AG04449 (cell line): ENCODE measurements at places on chromosomes 16 and 17.

DNA sequence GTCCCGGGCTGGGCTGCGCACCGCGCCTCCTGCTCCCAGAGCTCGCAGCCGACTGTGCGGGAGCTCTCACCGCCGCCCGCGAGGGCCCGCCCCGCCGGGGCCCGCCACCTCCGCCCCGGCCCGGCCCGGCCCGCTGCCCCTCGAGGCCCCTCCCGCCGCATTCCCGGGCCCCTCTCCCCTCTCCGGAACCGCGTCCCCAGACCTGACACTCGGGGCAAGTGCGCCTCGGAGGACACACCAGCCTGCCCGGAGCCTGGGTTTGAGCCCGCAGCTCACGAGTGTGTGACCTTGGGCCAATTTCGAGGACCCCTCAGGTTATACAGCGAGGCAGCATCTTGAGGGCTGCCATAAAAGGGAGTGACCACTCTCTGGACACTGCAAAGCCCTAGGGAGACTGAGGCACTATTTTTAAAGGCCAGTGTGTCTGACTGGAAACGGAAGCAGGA, 2.0 kb upstream of the GRIN2C start:
- DNase-seq, result no peak

DNA sequence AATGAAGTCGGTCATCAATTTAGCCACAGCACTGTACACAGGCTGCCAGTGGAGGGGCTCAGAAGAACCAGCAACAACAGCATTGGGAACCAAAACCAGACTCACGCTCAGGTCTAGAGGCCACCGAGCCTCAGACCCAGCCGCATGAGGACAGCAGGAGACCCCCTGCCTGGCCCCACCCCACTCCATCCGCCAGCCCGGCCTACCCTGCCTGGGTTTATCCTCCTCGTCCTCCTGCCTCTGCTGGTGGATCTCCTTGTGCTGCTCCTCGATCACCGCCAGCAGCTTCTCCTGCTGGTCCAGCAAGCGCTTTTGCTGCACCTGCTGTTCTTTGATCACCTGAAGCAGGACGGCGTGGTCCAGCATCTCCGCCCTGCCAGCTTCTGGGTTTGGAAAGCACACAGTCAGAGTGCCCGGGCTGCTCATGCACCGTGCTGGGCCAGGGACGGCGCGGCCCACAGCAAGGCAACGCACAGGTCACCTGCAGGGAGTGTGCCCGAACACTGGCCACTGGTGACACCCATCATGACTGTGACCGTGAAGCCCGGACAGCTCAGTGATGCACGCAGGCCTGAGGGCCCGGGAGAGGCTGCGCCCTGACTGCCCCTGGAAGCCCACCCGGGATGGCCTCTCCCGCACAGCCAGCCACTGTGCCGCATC, 7.7 kb downstream of the NDUFAF8 start:
- no peak for DNase-seq

DNA sequence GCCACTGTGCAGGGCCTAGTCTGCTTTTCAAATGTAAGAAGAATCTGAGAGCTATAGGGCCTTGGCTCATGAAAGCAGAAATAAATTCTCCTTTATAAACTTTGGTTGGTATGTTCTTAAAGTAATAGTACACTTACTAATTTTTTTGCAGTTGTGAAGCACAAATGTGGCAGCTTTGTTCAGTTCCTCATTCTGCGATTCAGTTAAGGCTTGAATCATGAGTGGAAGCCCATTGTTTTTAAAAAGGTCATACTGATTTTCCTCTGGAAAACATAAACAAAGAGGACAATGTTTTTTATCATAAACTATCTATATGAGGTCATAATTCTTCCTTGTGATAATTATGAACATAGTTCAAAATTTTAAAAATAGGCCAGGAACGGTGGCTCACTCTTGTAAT, 23.6 kb upstream of the DYNC1LI2 start:
- DNase-seq, result no peak

DNA sequence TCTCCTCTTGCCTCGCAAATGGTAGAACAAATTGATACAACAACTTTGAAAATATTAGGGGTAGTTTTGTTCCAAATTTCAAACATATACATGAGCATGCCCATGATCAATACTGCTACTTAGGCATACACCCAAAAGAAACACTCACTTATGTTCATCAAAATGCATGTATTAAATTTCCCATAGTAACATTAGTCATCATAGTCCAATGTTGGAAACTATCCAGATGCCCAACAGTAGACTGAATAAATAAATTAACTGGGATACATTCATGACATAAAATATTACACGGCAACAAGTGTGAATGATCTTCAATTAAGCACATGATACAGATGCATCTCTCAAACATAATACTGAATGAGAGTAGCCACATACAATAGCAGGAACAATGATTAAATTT, 391.6 kb downstream of the CDH11 start:
- DNase-seq, result no peak

- peak; percentile 58 for DNase-seq
Measured at GRCh38 chr17:48505788-48506187, 25.0 kb downstream of the HOXB1 start.

- DNase-seq, result no peak
Measured at GRCh38 chr16:85137323-85138072, 25.2 kb upstream of the CIBAR2 start.

GRCh38 chr16:88665148-88665547, 2.3 kb upstream of the MVD start:
- DNase-seq, result no peak

DNA sequence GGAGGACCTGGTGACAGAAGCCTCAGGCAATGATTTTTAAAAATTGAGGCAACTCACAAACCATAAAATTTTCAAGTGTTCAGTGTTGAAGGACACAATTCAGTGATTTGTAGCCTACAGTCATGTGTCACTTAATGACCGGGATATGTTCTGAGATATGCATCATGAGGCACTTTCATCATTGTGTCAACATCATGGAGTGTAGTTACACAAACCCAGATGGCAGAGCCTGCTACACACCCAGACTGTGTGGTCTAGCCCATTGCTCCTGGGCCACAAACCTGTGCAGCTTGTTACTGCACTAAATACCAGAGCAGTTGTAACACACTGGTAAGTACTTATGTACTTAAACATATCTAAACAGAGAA, 1.6 kb downstream of the PRSS41 start:
- no peak for DNase-seq

- DNase-seq, result no peak
Measured at GRCh38 chr16:9523994-9524393, 432.6 kb downstream of the HAPSTR1 start.

- no peak for DNase-seq
Measured at GRCh38 chr17:70225276-70225675, 55.9 kb downstream of the KCNJ2 start.

- DNase-seq, result no peak
Measured at GRCh38 chr17:57976594-57976993, 11.5 kb downstream of the VEZF1 start.

GRCh38 chr16:47928008-47928407, 227.8 kb downstream of the ABCC12 start:
- DNase-seq, result no peak

DNA sequence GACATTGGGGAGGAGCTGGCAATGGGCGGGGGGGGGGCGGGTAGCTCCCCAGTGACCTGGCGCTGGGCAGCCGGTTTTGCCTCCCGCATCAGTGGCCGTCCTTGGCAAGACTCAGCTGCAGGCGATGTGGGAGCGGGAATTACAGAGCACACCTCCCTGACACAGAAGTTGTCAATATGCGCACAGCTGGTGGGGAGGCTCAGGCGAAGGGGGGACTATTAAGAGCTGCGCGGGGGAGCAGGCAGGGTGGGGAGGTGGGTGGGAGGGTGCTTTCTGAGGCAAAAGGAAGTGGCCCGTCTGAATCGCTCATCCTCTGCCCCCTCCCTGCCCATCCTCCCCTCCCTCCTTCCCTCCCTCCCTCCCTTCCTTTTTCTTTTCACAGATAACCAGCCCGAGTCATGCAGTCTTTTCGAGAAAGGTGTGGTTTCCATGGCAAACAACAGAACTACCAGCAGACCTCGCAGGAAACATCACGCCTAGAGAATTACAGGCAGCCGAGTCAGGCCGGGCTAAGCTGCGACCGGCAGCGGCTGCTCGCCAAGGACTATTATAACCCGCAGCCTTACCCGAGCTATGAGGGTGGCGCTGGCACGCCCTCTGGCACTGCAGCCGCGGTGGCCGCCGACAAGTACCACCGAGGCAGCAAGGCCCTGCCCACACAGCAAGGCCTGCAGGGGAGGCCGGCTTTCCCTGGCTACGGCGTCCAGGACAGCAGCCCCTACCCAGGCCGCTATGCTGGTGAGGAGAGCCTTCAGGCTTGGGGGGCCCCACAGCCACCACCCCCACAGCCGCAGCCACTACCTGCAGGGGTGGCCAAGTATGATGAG, 44.0 kb downstream of the SREBF1 start:
- peak; percentile 33 for DNase-seq

GRCh38 chr16:70341600-70341999, 5.1 kb upstream of the DDX19A start:
- DNase-seq, result no peak

- DNase-seq, result no peak
Measured at GRCh38 chr16:50859628-50860360, 117.9 kb downstream of the CYLD start.

DNA sequence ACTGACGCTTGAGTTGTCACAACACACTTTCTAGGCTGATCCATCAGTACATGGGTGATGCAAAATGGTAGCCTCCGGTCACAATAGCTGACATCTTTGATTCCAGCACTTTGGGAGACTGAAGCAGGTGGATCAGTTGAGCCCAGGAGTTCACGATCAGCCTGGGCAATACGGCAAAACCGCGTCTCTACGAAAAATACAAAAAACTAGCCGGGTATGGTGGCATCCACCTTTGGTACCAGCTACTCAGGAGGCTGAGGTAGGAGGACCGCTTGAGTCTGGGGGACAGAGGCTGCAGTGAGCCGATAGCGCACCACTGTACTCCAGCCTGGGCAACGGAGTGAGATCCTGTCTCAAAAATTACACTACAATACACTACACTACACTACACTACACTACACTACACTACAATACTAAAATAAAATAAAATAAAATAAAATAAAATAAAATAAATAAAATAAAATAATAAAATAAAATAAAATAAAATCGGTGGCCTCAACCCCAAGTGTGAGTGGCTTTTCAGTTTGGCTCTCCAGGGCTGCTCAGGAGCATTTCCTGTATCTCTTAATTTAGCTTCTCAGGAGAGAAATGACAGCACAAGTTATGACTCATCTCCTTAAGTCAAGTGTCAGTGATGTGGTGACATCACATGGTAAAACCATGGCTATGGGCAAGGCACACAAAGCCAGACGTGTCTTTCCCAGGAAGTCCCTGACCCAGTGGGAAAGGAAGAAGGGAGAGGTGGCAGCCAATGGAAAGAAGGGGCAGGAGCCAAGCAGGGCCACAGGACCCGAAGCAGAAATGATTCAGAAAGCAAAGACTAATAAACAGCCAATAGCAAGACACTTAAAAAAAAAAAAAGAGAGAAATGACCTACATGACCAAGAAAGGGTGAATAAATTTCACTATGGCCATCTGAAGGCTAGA, 75.3 kb upstream of the TBC1D3K start:
- DNase-seq, result peak; percentile 31

DNA sequence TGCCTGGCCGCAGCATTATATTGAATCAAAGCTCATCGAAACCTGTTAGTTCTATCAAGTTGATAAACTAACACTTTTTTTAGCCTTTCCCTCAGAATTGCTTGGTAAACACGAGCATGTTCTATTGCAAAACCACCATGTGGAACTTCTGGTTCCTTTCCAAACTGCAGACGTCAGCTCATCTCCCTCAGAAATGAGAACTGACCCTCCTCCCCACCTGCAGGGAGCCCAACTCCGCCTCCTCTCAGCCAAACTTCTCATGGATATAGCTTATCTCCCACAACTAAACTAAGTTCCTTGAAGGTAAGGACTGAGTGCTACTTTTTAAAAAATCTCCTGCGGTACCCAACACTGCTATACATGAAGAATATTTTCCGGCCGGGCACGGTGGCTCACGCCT, 6.7 kb downstream of the SHMT1 start:
- no peak for DNase-seq

DNA sequence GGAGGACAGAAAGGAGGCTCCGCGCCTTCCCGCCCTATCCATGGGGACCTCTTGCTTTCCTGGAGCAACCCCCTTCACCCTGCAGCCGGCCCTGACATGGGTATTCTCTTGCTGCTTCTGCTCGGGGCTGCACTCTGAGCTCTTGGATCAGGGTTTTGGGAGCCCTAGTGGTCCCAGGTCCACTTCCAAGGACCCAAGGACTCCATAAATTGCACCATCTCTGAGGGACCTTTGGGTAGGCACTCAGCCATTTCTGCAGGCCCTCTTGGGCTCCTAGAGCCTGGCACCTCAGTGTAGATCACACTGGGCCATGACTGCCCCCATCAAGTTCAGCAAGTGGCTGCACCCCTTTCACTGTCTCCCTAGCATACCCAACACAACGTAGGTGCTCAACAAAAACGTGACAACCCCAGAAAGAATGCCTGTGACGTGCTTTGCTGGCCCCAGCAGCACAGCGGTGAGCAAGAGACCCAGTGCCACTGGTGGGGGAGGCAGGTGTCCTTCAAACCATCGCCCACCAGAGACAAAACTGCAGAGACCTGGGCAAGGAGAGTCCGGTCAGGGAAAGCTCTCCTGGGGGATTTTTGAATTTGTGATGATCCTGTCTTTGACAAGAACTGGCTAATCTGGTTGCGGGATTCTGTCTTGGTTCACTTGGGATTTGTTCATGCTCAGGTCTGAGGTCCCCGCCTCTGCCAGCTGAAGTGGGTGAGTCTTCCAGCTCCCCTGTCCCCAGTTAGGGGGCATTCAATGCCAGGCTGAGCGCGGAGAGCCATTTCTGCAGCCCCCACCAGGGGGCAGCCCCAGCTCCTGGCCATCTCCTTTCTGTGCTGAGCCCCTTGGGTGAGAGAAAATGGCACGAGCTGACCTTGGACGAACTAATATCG, 2.5 kb upstream of the RAB11FIP4 start:
- no peak for DNase-seq

DNA sequence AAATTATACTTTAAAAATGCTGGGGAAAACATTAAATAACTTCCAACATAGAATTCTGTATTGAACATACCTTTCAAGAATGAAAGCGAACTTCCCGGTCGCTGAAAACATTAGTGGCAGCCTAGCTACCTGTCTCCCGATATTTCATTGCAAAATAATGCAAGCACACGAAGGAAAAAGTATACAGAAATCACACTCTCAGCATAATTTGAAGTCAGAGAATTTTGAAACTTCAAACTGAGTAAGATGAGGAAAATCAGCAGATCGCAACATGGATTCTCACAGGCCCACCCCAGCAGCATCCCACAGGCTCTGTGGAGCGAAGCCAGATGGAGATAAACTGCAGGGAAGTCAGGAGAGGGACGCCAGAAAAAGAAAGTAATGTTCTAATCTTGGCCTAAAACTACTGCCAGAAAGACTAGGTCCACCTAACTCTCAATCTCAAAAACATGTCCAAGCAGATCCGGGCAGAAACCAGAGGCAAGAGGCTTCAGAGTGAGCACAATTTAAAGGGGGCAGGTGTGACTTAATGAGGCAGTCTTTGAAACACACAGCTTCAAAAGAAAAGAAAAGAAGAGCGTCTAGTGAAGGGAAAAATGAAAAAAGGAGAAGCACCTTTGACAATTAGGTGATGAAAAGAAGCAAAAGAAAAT, 4.8 kb upstream of the GOSR1 start:
- no peak for DNase-seq

- DNase-seq, result no peak
Measured at GRCh38 chr17:68642118-68642412, 40.9 kb upstream of the FAM20A start.

- DNase-seq, result no peak
Measured at GRCh38 chr16:68506331-68507053, 32.6 kb upstream of the ZFP90 start.

GRCh38 chr16:74578433-74578832, 28.5 kb downstream of the GLG1 start:
- DNase-seq, result no peak
